ENCODE measurements at places on chromosomes 6 and 20.

DNA sequence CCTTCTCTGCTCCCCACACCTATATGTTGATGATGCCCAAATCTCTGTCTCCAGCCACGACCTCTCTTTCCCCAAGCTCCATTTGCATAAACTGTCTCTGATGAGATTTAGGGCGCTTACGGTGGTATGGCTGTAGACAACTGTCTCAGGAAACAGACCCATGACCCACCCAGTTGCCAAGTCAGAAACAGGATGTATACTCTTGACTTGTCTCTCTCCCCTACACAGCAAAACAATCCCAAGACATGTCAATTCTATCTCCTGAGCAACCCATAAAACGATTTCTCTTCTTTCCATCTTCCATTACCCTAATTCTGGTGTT is 13.9 kb downstream of the GNL1 start:
- DNase-seq = no peak

DNA sequence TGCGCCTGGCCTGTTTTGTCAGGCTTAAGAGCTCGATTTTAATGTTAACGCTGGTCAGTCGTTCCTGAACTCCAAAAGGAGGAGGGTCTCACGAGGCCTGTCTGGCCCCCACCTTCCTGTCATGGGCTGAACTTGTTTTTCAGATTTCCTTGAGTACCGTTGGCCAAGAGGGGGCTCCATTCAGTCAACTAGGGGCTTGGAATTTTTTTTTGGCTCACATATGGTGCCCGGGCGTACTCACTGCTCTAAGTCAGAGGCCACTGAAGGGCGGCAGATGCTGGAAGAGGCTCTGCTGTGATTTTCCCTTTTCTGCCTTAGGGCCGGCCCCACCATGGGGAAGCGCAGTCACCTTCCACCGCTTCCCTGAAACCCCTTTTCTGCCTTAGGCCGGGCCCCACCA is 6.9 kb upstream of the BIRC7 start:
- DNase-seq = no peak

- DNase-seq = no peak
Observed at GRCh38 chr6:98526465-98526864, 307.9 kb upstream of the POU3F2 start.

DNA sequence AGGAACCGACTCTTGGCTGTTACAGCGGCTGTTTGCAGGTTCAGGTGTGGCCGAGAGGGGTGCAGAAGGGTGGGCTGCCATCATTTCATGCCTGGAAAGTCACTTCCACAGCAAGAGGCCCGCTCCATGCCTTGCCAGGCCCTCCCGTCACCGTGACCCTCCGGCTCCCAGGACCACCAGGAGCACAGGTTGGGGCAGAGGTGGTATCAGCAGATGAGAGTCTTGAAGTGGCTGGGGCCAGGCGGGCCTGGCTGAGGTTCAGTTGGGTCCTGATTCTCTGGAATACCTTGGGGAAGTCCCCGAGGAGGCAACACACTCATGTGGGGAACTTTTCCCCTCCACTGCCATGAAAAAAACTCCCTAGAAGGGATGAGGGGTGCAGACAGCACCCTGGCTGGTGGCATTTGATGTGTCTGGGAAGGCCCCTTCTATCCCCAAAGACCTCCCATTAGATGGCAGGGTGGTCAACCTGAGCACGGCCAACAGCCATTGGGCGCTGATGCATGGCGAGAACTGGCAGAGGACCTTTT is 34.2 kb upstream of the IRF4 start:
- DNase-seq = no peak

DNA sequence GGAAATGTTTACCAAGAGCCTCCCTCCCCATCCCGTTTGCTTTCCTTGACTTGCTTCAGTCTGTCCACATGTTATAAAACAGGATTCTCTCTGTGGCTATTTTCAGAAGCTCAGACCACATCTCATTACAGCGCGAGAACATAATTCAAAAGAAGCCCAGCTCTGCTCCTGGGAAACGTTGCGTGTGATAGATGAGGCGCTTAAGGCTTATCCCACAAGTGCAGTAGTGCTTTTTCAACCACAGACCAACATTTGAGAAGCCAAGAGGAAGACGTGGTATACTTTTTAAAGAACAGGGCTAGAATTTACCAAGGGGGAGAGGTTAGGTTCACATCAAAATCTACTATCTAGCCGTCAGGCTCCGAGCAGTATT is 239.5 kb downstream of the SLC24A3 start:
- no peak for DNase-seq

DNA sequence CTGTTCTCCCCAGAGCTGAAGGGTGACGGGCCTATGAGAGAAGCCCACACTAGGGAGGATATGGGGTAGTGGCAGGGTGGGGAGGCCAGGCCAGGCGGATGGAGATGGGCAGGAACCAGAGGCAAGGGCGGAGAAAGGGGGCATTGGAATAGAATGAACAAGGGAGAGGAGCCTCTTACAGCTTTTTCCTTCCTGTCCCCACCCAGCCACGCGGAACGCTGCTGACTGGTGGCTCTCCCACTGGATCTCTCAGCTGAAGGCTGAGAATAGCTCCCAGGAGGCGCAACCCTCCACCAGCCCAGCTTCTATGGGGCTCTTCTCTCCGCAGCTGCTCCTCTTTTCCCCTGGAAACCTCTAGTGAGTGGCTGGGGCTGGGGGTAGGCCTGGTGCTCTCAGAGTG is 10.8 kb downstream of the DLK2 start:
- DNase-seq = no peak

DNA sequence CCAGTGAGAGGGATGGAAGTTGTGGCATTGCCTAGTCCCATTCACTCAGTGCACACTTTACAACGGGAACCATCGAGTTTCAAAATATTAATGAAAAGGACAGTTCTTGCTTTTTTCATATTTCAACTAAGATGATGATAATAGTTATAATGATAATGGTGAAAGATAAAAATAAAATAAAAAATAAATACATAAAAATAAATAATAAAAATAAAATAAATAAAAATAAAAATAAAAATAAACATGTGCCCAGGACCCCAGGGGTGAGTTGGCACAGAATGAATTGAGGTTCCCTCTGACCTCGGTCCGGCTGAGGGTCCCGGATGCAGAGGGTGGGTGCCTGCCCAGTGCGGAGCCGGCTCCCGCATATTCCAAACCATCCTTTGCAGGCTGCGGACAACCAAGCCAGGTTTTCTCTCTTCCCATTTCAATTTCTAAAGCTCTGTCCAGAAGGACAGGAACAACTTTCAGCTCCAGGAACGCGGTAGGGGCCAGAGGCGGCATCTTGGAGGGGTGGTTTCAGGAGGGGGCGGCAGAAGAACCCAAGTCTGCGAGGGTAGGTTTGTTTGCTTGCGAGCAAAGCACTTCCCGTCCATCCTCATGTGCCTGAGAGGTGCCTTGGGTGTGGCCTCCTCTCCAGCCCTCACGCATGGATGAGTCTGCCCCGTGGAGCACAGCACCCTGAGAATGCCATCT is 236.8 kb downstream of the DLL1 start:
- no peak for DNase-seq

GRCh38 chr6:44580901-44581300 is 193.4 kb downstream of the CDC5L start:
- no peak for DNase-seq

DNA sequence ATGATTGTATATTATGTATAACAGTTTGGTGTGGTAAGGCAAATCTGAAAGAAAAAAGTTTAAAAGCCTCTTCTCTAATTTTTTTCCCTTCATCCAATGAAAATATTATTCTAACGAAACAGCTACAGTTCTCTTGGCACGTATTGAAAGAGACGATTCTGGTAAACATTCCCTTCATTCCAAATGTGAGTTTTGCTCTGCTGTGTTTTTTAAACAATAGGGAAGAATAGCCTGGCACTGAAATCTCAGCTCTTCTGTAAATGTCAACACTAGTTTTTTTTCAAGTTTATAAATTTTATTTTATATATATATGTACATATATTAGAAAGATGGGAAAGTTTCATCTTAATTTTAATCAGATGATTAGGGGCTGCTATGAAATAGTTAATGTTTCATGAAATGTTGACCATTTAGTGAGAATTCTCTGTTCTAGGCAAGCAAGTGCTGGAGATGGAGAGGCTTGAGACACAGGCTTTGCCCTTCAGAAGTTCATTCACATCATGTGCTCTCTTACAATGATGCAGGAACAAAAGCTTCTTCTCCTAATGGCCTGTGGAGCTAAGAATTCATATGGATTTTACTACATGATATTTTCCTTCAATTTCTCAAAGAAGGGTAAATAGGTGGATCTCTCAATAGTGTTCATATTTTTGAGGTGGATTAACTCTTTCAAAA is 4.1 kb downstream of the PAQR8 start:
- DNase-seq = no peak

Data from stimulated activated CD8-positive, alpha-beta memory T cell treated with anti-CD3 and anti-CD28 coated beads, Interleukin-4, amount 100 ng/mL, for 4 hours (primary cell).